ENCODE measurements at places on chromosomes 2 and 18. TPM values are rescaled to one million over a fixed set of nuclear protein-coding genes. Genes with fewer than 3 reads are reported as not detected.

GPR35 gene
- 2.5 TPM for total RNA-seq

ITPRIPL1 gene
- 4.7 TPM for total RNA-seq

ADRA2B gene
- total RNA-seq: not detected

SP5 gene
- 0.63 TPM for total RNA-seq

SERPINB7 gene
- total RNA-seq: not detected

KLF11 gene
- total RNA-seq: 14.7 TPM

TEKT4 gene
- total RNA-seq: not detected

ATOH8 gene
- total RNA-seq: 3.1 TPM

IL36RN gene
- total RNA-seq: not detected

UGT1A10 gene
- total RNA-seq: not detected
